ENCODE measurements at places on chromosomes 2 and 18. TPM values are rescaled to one million over a fixed set of nuclear protein-coding genes. Genes with fewer than 3 reads are reported as not detected.
A peak's percentile ranks its signal among the peaks of the same experiment; 100 is the strongest.

DNA sequence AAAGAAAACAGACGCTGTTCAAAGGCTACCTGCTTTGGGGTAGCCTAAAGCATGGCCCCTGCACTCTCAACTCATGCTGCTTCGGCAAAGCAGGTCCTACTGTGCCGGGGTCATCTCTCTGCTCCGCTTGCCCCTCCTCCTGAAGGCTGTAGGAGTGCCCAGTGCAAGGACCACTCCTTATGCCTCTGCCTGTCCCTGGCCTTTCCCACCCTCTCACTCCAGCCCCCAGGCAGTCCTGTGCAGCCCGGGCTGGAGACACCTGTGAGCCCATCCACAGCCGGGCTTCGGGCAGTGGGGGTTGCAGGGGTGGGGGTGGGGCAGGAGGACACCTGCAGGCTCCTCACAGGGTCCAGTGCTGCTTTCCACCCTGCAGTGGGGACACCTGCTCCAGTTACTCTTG lies 69.1 kb downstream of the ACKR3 start:
- no peak overlapping the region for H3K4me3 ChIP-seq
- no peak for DNase-seq
- no peaks in the 10 kb centered on the region for H3K36me3 ChIP-seq
- no peaks in the 10 kb centered on the region for H3K27me3 ChIP-seq
- peaks cover 27% of the 10 kb centered on the region for H3K4me1 ChIP-seq

GRCh38 chr2:120869036-120869729 lies 133.5 kb downstream of the GLI2 start:
- H3K27me3 ChIP-seq = no peaks in the 10 kb centered on the region
- H3K36me3 ChIP-seq = no peaks in the 10 kb centered on the region
- H3K27ac ChIP-seq = peak overlapping the region; percentile 79
- DNase-seq = peak; percentile 22
- no peak overlapping the region for H3K4me3 ChIP-seq

Gene LINC00305
- total RNA-seq = not detected

GRCh38 chr2:214382229-214382628 lies 28.6 kb upstream of the VWC2L start:
- H3K4me3 ChIP-seq = no peak overlapping the region
- no peaks in the 10 kb centered on the region for H3K27me3 ChIP-seq
- peaks cover 41% of the 10 kb centered on the region for H3K4me1 ChIP-seq
- DNase-seq = no peak
- no peak overlapping the region for H3K27ac ChIP-seq
